ENCODE measurements at places on chromosomes 11 and 22.

DNA sequence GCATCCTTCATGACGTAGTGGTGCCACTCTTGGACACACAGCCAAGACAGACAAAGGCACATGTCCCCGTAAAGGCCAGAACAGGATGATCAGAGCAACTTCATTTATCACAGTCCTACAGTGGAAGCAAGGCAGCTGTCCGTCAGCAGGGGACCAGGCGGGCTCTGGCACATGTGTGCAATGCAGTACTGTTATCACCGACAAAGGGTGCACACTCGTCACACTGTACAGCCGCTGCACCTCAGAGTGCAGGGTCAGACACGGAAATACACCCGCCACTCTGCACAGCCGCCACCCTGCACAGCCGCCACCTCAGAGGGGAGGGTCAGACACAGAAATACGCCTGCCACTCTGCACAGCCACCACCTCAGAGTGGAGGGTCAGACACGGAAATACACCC is 13.4 kb upstream of the IL17REL start:
- no peak for DNase-seq

DNA sequence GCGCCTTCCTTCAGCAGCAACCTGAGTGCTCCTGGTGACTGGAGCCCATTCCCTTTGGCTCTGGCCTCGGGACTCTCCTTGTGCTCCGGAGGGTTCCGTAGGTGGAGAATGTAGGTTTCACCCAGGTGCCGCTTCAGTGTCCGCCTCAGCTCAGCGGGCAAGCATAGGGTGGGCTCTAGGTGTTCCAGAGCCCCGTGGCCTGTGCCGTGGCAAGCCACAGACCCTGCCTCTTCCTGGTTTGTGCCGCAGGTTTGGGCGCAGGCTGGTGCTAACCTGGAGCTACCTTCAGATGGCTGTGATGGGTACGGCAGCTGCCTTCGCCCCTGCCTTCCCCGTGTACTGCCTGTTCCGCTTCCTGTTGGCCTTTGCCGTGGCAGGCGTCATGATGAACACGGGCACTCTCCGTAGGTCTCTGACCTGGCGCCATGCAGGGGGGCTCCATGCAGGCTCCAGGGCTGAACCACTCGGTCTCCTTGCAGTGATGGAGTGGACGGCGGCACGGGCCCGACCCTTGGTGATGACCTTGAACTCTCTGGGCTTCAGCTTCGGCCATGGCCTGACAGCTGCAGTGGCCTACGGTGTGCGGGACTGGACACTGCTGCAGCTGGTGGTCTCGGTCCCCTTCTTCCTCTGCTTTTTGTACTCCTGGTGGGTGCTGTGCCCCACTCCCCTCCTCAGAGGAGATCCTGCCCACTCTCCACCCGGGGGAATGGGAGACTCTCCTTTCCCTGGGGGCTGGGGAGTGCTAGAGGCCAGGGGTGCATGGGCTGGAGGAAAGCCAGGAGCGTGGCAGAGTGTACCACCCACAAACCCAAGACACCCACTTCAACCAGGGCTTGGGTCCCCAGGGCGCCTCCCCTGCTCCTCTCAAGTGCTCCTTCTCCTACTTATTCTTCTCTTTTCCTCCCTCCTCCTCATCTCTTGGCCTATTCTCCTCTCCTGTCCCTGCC is 2.4 kb downstream of the SLC22A12 start:
- no peak for DNase-seq

- no peak for DNase-seq
Observed at GRCh38 chr11:103798026-103798425, 238.4 kb upstream of the DDI1 start.

DNA sequence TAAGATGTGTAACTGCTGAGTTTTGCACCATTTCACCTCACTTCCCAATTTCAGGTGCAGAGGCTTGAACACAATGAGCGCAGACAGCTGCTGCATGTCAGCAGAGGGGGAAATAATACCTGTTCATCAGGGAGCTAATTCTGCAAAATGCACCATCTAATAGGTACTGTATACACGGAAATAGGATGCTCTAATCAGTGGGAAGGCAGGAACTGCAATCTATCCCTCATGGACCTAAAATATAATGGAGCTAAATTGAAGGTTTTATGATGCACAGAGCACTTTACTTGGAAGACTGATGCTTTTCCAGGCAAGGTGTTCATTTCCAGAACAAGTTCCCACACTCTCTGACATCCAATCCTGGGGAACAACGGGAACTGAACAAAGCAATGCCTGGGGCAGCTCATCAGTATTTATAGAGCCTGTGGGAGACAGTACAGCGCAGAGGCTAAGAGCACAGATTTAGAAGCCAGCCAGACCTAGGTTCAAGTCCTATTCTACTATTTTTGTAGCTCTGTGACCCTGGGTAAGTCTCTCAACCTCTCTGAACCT is 78.5 kb downstream of the TENM4 start:
- no peak for DNase-seq

DNA sequence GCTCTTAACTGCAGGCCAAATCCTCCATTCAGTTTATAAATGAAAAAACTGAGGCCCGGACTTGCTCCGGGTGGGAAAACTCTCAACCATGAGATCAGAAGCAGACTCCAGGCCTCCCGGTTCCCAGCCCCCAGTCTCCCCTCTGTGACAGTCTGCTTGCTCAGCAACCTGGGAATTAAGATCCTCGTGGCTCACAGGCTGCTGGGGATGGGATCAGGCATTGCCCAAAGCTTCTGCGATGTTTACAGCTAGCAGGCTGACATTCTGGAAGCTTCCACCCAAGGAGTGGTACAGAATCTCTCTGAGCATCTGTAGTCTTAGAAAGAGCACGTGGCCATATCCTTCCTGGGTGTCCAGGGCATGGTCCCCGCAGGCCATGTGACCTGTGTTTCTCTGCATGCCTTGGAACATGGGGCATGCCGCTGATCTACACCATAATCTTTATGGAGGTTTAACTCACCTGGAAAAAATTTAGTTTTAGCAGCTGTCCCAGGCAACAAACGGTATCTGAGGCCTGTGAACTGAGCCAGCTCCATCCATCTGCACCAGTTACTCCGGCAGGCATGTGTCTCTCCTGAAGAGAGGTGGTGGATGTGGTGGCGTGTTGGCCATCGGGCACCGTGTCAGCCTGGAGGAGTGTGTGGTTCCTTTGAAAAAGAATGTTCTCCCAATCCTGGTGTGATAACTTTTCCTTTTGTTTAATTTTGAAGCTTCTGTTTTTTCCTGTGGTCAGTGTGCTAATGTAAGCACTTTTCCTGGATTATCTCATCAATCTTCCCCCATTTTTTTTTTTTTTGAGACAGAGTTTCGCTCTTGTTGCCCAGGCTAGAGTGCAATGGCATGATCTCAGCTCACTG is 7.9 kb downstream of the FBLN1 start:
- no peak for DNase-seq

DNA sequence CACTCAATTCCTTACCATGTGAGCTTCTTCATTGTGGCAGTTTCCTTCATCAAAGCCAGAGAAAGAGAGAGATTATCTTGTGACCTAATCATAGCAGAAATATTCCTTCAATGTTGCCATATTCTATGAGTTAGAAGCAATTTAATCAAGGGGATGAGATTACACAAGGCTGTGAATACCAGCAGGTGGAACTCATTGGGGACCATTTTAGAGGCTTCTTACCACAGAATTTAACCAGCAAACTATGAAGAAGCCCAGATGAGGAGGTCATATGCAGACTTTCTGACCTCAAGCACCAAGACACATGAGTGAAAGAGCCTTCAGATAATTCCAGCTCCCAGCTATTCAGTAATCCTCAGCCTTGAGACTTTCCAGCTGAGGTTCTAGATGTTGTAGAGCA is 51.3 kb downstream of the ADM start:
- DNase-seq: no peak

- DNase-seq: no peak
Observed at GRCh38 chr11:68842427-68843051, 823 bp upstream of the CPT1A start.

DNA sequence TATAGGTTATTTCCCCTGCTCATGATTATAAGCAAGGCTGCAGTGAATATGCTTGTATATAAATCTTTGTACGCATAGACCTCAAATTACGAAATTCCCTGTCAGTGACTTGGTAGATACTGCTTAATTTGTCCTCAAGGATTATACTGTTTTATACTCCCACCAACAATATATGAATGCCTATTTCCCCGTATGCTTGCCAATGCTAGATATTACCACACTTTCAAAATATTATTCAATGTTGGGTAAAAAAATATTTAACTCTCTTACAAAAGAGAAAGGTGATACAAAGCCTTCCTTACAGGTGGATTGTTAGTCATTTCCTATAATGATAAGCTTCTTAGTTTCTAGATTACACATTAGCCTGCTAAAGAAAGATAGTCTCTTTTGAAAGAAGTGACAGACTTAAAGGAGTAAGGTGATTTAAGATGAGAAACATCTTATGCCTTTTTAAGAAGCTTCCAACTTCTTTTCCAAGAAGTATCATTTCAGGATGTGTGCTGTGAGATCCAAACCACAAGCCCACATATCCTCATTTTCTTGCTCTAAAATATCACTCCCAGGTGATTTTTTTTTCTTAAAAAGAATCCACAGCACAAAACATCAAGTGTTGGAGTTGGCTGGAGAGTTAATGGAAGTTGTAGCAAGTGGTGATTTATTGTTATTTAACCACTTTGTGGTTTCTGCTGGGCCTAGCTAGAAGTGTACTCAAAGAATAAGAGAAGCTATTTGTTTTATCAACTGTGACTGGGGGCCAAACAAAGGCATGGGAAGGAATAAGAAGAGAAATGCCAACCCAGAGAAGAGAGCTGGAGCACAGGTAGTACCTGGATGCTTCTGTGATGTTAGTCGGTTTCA is 59.2 kb downstream of the BARX2 start:
- no peak for DNase-seq

- no peak for DNase-seq
Observed at GRCh38 chr11:130561441-130561881, 113.0 kb downstream of the ADAMTS15 start.

DNA sequence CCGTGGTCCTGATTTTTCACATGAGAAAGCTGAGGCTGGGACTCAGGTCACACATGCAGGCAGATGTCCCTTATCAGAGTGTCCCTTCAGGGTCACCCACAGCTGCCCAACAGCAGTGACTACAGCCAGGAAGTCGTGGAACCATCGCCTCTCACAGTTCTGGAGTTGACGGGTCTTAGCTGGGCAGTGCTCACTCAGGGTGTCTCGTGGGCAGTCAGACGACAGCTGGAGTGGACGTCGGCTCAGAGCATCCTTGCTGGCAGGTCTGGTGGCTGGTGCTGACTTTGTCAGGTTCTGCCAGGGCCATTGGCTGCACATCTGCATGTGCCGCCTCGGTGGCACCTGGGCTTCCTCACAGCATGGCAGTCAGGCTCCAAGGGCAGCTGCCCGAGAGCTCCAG is 35.6 kb upstream of the TH start:
- DNase-seq: no peak

DNA sequence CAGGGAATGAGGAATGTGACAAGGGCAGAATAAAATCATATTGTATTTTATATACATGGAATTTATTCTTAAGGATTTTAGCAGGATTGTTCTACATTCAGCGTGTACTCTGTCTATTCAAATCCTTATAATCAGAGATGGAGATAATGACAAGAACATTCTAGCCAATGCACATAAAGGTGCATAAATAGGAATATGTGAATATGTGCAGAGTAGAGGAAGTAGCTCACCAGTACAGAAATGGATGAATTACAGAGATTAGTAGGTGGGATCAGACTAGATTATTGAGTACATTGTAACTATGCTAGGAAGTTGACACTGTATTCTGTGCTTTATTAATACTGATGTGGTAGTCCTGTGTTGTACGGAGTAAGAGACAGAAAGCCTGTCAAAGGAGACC is 1308.8 kb downstream of the FAM181B start:
- no peak for DNase-seq
